ENCODE measurements at places on chromosomes 13 and 19. TPM values are rescaled to one million over a fixed set of nuclear protein-coding genes. Genes with fewer than 3 reads are reported as not detected.

Gene SYNE4
- not detected for total RNA-seq

Gene CLC
- total RNA-seq, result not detected

Gene BST2
- total RNA-seq, result 0.60 TPM

Gene PNMA8B
- 3.0 TPM for total RNA-seq

Gene DHX34
- total RNA-seq, result 6.6 TPM

Gene SLC6A16
- total RNA-seq, result 0.09 TPM

Gene UBL5
- 222 TPM for total RNA-seq

Gene KIR2DL3
- total RNA-seq, result not detected

Gene RAB4B
- total RNA-seq, result 8.7 TPM

Gene ACP5
- 0.95 TPM for total RNA-seq
